RWPE1 (cell line): ENCODE measurements at places on chromosomes 7 and 10.

DNA sequence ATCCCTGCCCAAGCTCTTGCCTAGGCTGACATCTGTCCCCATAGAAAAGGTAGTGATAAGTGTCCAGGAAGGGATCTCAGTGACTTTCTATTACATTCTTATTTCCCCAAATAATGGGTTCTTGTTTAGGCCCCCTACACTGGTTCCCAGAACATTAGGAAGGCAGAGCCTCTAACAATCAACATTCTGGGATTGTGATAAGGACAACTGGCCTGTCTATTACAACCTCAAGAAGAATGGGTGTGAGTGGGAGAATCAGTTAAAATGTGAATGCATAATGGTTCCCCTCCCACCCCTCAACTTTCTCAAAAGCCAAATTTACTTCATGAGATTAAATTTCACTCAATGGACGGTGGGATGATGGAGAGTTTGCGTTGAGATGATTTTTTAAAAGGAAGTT, 6.4 kb upstream of the ANKRD1 start:
- DNase-seq, result no peak

DNA sequence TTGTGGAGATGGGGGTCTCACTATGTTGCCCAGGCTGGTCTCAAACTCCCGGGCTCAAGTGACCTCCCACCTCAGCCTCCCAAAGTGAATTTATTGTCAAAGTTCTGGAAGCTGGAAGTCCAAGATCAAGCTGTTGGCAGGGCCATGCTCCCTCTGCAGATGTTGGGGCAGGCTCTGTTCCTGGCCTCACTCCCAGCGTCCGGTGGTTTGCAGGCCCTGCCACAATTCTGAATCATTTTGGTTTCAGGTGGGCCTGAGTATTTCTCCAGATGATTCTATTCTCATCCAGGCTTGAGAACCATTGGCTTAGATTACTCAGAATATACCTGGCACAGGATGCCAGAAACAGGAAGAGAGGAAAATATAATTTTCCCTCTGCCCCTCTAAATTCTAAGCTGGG, 737.4 kb downstream of the TNS3 start:
- DNase-seq, result no peak

- DNase-seq, result no peak
Observed at GRCh38 chr7:89998554-89998953, 155.7 kb upstream of the STEAP1 start.

DNA sequence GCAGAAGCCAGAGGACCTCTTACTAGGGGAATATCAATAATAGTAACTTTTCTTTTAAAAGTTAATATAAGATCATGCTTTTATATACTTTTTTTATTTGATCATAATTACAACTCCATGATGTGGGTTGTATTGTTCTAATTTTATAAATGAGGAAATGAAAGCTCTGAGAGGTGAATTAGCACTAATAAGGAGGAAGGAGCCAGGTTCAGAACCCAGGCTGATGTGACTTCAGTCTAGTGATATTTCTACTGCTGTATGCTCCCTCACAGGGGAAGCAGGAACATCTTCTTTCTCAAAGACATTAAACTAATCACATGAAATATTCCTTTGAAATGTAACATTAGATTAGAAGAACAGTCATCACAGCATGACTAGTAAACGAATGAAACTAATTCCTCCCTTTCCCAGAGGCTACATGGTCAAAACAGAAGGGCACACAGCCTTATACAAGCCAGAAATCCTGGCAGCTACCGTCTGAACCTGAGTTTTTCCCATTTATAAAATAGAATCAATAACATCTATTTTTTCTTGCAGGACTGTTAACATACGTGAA, 81.4 kb upstream of the GJD4 start:
- DNase-seq, result no peak

- no peak for DNase-seq
Observed at GRCh38 chr7:92748495-92748894, 87.9 kb downstream of the CDK6 start.

DNA sequence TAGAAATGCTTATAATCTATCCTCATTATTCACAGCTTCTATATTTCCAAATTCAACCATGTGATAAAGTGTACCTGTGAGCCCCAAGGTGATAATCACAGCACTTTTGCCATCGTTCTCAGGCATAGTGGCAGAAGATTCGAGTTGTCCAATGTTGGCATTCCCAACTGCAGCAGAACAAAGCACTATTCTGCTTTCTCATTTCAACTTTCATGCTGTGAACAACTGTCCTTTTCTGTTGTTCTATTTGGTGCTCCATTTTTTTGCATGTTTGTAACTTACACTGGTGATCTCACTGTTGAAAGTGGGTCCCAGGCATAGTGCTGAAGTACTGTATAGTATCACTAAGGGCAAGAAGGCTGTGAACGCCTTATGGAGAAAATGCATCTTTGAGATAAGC, 438.2 kb downstream of the PAXIP1 start:
- DNase-seq, result no peak

GRCh38 chr7:99740573-99741440, 5.8 kb upstream of the CYP3A7 start:
- peak; percentile 30 for DNase-seq

DNA sequence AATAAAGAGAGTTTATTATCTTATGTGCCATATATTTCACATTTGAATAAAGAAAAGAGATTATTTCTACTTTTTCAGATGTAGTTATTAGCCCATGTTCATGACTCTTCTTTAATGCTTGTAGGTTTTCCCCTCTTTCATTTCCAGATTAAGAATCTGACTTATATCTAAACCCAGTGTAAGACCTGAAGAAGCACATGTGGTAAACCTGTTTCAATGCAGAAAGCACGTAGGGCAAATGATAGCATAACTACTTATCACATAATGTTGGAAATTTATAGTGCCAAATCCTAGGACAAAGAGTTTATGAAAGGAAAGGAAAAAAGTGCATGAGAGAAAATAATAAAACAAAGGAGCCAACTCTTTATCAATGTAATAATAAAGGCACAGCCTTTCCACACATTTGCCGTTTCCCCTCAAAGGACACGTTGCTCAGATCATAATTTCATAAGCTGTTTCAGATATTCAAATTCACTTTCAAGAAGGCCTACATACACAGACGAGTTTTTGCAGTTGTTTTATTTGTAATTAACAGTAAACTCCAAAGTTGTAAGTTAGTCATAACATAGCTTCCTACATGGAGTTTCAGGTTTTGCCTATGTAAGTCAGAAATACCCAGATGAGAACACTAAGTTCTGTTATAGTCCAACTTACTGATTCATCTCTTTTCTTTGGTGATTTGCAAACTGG, 88.8 kb upstream of the MDFIC start:
- no peak for DNase-seq

GRCh38 chr7:96093435-96093834, 228.5 kb downstream of the SLC25A13 start:
- peak; percentile 44 for DNase-seq

- peak; percentile 24 for DNase-seq
Observed at GRCh38 chr7:134448356-134449229, 10.3 kb downstream of the AKR1B1 start.

DNA sequence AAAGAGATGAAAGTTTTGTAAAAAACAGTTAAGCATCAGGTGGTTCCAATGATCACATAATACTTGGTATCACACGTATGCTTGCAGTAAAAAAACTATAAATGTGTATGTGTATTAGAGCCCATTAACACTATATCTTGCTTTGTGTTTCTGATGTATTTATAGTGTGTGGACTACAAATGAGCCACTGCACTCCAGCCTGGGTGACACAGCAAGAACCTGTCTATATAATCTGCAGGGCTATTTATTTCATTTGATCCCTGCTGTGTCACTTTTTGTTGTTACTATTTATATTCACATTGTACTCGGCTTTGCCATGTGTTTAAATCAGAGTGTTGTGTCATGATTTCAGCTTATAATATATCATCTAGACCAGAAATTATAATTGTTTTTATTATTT, 487.8 kb upstream of the TEX47 start:
- DNase-seq, result no peak

DNA sequence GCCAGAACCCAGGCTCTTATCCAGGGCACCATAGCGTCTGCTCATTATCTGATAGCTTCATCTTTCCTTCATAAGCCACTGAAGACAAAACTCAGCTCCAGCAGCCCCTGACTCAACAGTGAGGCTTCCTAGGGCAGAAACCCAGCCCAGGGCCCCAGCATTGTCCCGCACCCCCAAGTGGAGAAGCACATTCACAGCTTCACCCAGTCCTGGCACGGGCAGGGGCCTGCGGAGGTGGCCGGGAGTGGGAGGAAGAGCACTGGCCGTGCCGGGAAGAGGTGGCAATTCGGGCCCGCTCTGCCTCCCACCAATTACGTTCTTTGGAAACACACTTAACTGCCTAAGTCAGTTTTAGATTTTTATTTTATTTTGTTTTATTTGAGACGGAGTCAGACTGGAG, 10.3 kb upstream of the CALML5 start:
- DNase-seq, result no peak

DNA sequence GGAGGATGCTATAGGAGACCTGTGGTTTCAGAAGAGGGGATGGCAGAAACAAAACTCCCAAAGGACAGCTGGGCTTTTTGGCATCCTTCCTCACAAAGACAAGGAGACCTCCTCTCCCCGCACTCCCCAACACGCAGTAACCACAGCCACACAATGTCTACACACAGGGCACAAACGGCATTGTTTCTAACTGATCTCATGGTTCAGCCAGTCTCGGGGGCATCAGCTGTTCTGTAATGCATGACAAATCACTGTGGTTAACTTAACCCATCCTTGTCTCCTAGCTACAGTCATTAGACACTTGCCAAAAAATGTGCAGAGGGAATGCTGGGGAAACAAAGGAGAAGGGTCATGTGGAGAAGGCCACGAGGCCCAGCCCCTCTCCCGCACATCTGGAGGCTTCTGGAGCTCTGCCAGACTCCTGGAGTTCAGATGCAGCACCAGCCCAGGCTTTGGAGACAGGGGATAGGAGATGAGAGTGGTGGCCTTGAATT, 7.6 kb upstream of the ADAMTS14 start:
- peak; percentile 68 for DNase-seq

DNA sequence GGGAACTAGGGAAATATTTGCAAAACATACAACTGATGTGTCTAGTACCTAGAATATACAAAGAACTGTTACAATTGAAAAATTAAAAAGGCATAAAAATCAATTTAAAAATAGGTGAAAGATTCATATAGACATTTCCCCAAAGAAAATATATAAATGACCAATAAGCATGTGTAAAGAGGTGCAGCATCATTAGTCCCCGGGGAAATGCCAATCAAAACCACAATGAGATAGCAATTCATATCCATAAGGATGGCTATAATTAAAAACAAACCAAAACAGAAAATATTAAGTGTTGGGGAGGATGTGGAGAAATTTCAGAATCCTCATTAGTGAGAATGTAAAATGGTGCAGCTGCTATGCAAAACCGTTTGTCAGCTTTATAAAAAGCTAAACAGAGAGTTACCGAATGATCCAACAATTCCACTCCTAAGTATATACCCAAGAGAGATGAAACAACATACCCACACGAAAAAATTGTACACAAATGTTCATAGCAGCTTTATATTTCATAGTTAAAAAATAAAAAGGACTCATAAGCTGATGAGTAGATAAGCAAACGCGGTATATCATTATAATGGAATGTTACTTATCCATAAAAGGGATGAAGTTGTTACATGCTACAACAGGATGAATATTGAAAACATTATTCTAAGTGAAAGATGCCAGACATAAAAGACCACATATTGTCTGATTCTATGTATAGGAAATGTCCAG, 210.1 kb upstream of the INHBA start:
- peak; percentile 20 for DNase-seq

DNA sequence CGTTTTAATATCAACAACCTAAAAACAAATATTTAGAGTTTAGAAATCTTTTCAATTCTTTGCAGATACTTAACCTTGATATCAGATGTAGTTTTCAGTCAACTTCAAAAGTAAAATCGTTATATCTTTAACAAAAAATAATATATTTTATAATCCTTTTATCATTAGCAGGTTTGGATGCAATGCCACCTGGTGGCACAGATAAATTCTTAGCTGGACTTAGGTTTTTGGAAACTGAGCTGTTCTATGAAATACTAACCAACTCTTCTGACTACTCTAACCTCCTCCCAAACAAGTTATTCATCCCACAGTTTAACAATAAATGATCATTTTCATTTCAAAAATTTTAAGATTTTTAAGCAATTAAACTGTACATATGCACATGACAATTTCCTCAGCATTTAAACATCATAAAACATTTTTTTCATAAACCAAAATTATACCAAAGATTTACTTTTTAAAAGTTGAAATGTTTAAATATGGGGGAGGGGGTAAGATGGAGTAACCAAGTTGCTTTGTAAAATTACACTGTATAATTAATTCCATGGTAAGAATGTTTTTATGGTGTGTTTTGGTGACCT, 56.9 kb downstream of the HIBADH start:
- peak; percentile 36 for DNase-seq

DNA sequence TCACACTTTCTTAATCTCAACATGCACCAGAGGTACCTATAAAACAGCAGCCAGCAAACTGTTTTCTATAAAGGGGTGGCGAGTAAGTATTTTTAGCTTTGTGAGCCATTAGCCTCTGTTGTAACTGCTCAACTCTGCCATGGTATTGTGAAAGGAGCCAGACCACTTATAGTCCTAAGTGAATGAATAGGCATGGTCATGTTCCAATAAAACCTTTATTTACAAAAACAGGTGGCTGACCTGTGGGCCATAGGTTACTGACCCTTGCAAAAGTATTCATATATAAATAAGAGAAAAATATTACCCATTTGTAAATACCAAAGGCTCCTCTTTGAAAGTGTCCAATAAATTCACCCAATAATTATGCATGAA, 50.3 kb downstream of the ICA1 start:
- DNase-seq, result no peak

DNA sequence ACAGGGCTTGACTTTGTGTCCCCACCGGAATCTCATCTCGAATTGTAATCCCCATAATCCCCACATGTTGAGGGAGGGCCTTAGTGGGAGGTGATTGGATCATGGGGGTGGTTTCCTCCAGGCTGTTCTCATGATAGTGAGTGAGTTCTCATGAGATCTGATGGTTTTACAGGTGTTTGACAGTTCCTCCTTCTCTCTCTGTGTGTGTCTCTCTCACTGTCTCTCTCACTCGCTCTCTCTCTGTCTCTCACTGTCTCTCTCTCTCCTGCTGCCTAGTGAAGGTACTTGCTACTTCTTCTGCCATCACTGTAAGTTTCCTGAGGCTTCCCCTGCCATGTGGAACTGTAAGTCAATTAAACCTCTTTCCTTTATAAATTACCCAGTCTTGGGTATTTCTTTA, 289.8 kb upstream of the HABP2 start:
- no peak for DNase-seq

DNA sequence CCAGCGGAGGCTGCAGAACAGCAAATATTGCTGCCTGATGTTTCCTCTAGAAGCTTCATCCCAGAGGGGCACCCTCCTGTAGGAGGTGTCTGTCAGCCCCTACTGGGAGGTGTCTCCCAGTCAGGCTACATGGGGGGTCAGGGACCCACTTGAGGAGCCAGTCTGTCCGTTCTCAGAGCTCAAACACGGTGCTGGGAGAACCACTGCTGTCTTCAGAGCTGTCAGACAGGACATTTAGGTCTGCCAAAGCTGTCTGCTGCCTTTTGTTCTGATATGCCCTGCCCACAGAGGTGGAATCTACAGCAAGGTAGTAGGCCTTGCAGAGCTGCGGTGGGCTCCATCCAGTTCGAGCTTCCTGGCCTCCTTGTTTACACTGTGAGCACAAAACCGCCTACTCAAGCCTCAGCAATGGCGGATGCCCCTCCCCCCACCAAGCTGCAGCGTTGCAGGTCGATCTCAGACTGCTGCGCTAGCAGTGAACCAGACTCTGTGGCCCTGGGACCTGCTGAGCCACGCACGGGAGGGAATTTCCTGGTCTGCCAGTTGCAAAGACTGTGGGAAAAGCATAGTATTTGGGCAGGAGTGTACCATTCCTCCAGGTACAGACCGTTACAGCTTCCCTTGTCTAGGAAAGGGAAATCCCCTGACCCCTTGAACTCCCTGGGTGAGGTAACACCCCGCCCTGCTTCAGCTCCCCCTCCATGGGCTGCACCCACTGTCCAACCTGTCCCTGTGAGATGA, 17.7 kb upstream of the MINDY3 start:
- no peak for DNase-seq
